ENCODE measurements at places on chromosomes 7 and 10.
A peak's percentile ranks its signal among the peaks of the same experiment; 100 is the strongest.

- DNase-seq, result no peak
Observed at GRCh38 chr7:47337531-47337930, 244.4 kb downstream of the TNS3 start.

DNA sequence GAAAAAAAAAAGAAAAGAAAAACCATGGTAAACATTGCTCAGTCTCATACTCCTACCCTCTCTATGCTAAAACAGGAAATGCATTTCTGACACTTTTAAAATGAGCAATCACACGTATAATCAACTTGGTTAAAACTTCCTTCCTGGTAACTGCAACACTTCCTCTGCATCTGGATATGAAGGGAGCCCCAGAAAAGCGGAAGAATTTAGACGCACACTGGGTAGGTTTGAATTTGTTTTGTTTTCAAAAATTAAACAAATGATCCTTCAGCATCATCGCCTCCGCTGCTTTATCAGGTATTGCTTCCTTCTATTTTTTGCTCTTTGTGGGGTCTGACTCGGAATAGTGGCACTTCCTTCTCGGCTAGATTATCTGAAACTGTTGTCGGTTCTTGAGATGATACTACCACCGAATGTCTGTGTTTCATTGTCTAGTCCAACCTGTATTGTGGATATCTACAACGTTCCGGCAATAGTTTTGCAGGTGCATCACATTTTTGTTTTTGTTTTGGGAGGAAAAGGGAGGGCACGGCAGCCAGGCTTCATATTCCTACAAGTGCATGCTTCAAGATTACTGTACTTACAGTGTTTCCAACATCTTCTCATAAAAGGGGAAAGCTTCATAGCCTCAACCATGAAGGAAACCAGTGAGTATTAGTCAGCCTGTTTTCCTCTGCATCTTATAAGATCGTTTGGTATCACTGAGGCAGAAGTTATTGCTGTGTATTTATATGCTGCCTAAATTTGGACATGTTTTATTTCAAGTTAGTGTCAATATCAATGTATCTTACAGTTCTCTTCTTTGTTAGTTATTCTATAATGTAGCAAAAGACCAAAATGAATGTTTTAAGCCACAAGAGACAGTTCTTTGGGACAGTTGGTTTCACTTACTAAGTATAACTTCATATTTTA, at the start of gene PIK3CG:
Gene PIK3CG, plus strand, starts transcription at position 153 of the 912 bp plus-strand sequence. CDS start 2,280 bp downstream, outside the sequence.
- DNase-seq, result peak; percentile 71

DNA sequence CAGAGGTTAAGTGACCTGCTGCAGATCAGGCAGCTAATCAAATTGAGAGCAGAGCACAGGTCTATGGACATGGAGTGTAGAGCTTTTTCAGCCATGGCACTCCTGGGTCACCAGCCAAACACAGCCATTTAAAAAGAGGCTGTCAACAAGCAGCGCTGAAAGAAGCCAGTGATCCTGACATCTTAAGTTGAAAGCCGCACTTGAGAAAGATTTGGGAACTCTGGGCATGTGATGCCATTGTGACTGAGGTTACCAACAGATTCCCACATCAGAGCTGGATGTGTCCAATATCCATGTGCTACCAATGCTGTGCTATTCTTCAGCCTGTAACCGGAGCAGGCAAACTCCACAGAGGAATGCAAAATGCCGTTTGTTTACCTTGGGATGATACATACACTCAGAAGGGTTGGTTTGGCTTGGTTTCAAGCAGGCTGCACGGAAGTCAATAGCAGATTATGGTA, 56.2 kb upstream of the ABLIM1 start:
- DNase-seq, result no peak

DNA sequence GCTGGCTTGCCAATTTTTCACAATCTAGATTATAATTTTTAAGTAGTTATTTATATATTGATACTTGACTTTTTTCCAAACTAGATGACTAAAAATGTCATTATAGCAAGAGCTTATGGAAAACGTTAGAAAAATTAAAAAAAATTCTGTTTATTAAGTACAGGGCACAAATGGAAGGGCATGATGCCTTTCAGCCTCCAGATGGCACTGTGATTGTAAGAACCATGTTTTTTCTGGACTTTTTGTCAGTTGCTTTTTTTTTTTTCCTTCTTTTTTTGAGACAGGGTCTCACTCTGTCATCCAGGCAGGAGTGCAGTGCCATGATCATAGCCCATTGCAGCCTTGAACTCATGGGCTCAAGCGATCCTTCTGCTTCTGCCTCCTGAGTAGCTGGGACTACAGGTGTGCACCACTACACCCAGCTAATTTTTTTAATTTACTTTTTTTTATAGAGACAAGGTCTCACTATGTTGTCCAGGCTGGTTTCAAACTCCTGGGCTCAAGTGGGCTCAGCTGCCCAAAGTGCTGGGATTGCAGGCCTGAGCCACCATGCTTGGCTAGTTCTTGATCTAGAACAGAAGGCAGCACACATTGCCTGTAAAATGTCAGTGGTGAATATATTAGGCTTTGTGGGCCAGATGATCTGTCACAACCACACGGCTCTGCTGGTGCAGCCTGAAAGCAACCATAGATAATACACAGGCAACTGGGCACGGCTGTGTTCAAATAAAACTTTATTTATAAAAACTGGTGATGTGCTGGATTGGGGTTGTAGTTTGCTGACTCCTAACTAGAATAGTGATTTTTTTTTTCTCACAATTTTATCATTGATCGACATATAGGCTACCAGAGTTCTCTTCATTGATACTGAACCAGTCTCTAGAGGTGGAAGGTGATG, 27.4 kb downstream of the UCMA start:
- no peak for DNase-seq

GRCh38 chr10:22268503-22268902, 47.7 kb upstream of the COMMD3 start:
- no peak for DNase-seq

GRCh38 chr7:150514748-150515222, at the start of gene GIMAP7:
TSS of gene GIMAP7 (plus strand) at chr7:150514872. CDS start at chr7:150519975, 5,103 bp downstream.
- peak; percentile 77 for DNase-seq

- DNase-seq, result no peak
Observed at GRCh38 chr10:4685491-4685890, 140.5 kb upstream of the AKR1E2 start.

GRCh38 chr7:142152076-142152475, 40.6 kb downstream of the MGAM2 start:
- no peak for DNase-seq

DNA sequence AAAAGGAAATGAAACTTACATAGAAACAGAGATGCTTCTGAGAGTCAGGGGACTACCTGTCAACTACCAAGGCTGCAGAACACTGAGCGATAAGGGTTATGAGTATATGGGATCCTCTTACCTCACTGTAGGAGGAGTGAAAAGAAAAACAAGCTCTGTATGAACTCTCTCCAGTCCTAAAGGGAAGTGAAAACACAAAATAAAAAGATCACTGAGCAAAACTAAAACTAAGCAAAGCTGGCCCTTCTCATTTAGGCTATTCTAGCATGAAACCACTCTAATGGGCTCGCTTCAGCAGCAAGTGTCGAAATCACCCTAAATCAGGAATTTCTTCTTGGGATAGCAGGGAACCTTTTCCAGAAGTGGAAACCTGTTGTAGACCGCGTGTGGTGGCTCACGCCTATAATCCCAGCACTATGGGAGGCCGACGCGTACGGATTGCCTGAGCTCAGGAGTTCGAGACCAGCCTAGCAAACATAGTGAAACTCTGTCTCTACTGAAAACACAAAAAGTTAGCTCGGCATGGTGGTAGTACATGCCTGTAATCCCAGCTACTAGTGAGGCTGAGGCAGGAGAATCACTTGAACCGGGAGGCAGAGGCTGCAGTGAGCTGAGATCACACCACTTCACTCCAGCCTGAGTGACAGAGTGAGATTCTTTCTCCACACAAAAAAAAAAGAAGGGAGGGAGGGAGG, 27.0 kb downstream of the DCLRE1C start:
- DNase-seq, result no peak

- DNase-seq, result no peak
Observed at GRCh38 chr10:17676919-17677318, 33.0 kb downstream of the STAM start.
